Progenitor cell of endocrine pancreas (in vitro differentiated cells): ENCODE measurements at places on chromosomes 7 and 10.

- H3K4me1 ChIP-seq = no peaks in the 10 kb centered on the region
- H3K27ac ChIP-seq = no peak overlapping the region
- no peaks in the 10 kb centered on the region for H3K36me3 ChIP-seq
- no peak for DNase-seq
- peaks cover 18% of the 10 kb centered on the region for H3K27me3 ChIP-seq
Measured at GRCh38 chr7:157547102-157547501, 210.3 kb downstream of the DNAJB6 start.

GRCh38 chr7:22729180-22729825, 2.3 kb downstream of the IL6 start:
- no peak for DNase-seq
- peaks cover 9% of the 10 kb centered on the region for H3K4me1 ChIP-seq
- peaks cover 13% of the 10 kb centered on the region for H3K27me3 ChIP-seq
- H3K4me3 ChIP-seq = no peak overlapping the region
- no peaks in the 10 kb centered on the region for H3K36me3 ChIP-seq

GRCh38 chr10:55220975-55221374, 419.9 kb upstream of the PCDH15 start:
- H3K27me3 ChIP-seq = no peaks in the 10 kb centered on the region
- H3K4me1 ChIP-seq = peaks cover 11% of the 10 kb centered on the region
- no peak overlapping the region for H3K27ac ChIP-seq
- H3K4me3 ChIP-seq = no peak overlapping the region
- no peak for DNase-seq

GRCh38 chr7:1049006-1049741, 4.8 kb downstream of the GPR146 start:
- H3K27me3 ChIP-seq = no peaks in the 10 kb centered on the region
- H3K4me1 ChIP-seq = peaks cover 28% of the 10 kb centered on the region
- H3K4me3 ChIP-seq = no peak overlapping the region

GRCh38 chr10:57917019-57917418, 350.7 kb downstream of the IPMK start:
- DNase-seq = no peak
- no peak overlapping the region for H3K4me3 ChIP-seq
- H3K27me3 ChIP-seq = no peaks in the 10 kb centered on the region
- no peak overlapping the region for H3K27ac ChIP-seq
- H3K4me1 ChIP-seq = peaks cover 8% of the 10 kb centered on the region

DNA sequence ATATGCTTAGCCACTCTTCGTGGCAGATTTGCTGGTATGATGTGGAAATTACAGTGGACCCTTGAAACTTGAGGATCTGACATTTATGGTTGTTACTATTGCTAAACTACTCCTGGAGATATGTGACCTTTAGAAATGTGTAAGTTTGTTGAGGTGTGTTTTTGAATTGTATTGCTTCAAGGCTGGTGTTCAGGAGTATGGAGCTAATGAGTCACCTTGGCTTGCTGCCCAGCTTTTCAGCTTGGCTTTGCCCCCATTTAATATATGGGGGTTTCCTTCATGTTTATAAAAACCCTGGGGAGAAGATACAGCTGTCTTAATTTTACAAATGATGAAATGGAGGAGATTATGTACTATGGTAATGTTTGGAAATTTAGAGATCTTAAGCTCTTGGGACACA, 11.6 kb downstream of the HBP1 start:
- H3K27me3 ChIP-seq = no peaks in the 10 kb centered on the region
- no peak overlapping the region for H3K4me3 ChIP-seq
- H3K4me1 ChIP-seq = no peaks in the 10 kb centered on the region
- H3K36me3 ChIP-seq = peaks cover 17% of the 10 kb centered on the region
- no peak overlapping the region for H3K27ac ChIP-seq

GRCh38 chr10:114916653-114917052, 21.3 kb upstream of the TRUB1 start:
- no peaks in the 10 kb centered on the region for H3K36me3 ChIP-seq
- no peak overlapping the region for H3K4me3 ChIP-seq
- H3K4me1 ChIP-seq = peaks cover 21% of the 10 kb centered on the region
- no peaks in the 10 kb centered on the region for H3K27me3 ChIP-seq
- no peak overlapping the region for H3K27ac ChIP-seq

GRCh38 chr7:77797734-77798393, 370 bp downstream of the TMEM60 start:
- H3K4me3 ChIP-seq = peak overlapping the region; percentile 97
- H3K4me1 ChIP-seq = peaks cover 26% of the 10 kb centered on the region
- H3K27ac ChIP-seq = peak overlapping the region; percentile 99
- H3K36me3 ChIP-seq = peaks cover 4% of the 10 kb centered on the region

- H3K27me3 ChIP-seq = no peaks in the 10 kb centered on the region
- H3K36me3 ChIP-seq = no peaks in the 10 kb centered on the region
- H3K27ac ChIP-seq = no peak overlapping the region
- no peak overlapping the region for H3K4me3 ChIP-seq
- no peaks in the 10 kb centered on the region for H3K4me1 ChIP-seq
- no peak for DNase-seq
Measured at GRCh38 chr10:120205368-120206018, 251.5 kb upstream of the PLPP4 start.
